ENCODE measurements at places on chromosomes 7 and 10. TPM values are rescaled to one million over a fixed set of nuclear protein-coding genes. Genes with fewer than 3 reads are reported as not detected.

DNA sequence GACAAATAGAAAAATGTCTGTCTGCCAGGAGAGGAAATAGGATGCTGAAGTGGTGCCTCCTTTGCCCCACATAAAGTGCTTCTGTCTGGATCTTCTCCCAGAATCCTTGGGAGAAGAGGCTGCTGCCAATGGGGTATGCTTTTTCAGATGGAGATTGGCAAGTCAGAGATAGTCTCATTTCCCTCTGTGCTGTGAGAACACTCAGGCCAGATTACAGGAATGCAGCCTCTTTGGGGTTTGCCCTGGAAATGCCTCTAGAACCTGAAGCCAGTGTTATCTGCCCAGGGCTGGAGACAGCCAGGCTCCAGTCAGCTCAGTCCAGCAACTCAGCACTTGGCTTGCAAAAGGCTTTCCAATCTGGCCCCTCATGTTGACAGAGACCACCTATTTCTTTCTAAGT lies 119.1 kb upstream of the PHYHIPL start:
- no peak for DNase-seq
- no peak overlapping the region for H3K27ac ChIP-seq
- no peaks in the 10 kb centered on the region for H3K27me3 ChIP-seq
- no peaks in the 10 kb centered on the region for H3K4me1 ChIP-seq
- H3K36me3 ChIP-seq = no peaks in the 10 kb centered on the region

FAM237B gene
- total RNA-seq = not detected

GRCh38 chr10:113704637-113705343 lies 25.1 kb downstream of the CASP7 start:
- no peak overlapping the region for H3K4me3 ChIP-seq
- H3K27ac ChIP-seq = no peak overlapping the region
- H3K4me1 ChIP-seq = no peaks in the 10 kb centered on the region
- H3K27me3 ChIP-seq = no peaks in the 10 kb centered on the region

DNA sequence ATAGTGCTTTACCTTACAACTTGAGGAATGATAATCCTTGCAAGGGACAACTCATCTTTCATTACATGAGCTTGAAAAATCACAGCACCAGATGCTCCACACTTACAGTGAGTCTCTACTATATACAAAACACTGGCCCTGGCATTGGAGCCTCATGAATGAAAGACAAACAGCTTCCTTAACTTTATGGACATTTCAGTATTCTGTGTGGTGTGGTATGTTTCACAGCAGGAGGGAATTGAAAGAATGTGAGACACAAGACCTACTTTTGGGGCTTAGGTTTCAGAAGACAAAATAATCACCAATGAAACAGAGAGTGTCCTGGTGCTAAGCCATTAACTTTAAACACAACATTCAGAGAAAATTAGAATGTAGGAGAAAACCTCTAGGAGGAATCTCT lies 1249.6 kb downstream of the XPNPEP1 start:
- H3K36me3 ChIP-seq = no peaks in the 10 kb centered on the region
- H3K27ac ChIP-seq = no peak overlapping the region
- no peaks in the 10 kb centered on the region for H3K27me3 ChIP-seq
- no peak for DNase-seq
- no peaks in the 10 kb centered on the region for H3K4me1 ChIP-seq

TMEM130 gene
- not detected for total RNA-seq
